Liver (tissue), 10 donors: ENCODE measurements at places on chromosomes 1 and 21.

DNA sequence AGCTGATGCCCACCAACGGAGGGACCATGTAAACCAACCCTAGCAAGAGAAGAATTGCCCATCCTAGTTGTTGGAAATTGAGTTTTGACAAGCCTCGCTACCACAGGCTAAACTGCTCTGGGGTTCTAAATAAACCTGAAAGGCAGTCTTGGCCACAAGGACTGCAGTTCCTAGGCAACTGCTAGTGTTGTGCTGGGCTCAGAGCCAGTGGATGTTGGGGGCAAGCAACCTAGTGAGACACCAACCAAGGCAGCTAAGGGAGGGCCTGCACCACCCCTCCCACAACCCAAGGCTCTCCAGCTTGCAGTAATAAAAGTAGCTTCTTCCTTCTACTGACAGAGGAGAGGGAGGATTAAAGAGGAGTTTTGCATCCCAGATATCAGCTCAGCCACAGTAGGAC is 102.4 kb upstream of the PKN2 start:
- H3K4me3 ChIP-seq, result no peak overlapping the region
- H3K36me3 ChIP-seq, result no peaks in the 10 kb centered on the region
- H3K27me3 ChIP-seq, result no peaks in the 10 kb centered on the region
- DNase-seq, result no peak

GRCh38 chr1:180952657-180953013 is 39.9 kb downstream of the KIAA1614 start:
- no peak overlapping the region for H3K27ac ChIP-seq
- H3K27me3 ChIP-seq, result no peaks in the 10 kb centered on the region
- H3K36me3 ChIP-seq, result no peaks in the 10 kb centered on the region
- no peak for DNase-seq
- no peaks in the 10 kb centered on the region for H3K4me1 ChIP-seq

DNA sequence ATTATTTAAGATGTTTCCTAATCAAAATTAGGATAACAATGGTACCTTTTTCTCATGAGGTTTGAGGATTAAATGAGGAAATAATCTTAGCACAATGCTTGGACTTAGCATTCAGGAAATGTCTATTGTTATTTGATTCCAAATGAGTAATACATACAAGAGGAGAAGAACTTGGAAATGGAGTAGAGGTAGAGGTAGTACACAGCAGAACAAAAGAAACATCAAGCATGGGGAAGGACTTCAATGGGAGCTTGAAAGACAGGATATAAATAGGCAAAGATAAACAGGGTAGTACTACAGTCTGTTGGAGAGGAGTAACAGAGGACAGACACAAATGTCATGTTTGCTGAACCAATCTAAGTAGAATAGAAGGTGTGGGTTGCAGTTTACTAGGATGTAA is 59.5 kb upstream of the RGS2 start:
- no peaks in the 10 kb centered on the region for H3K27me3 ChIP-seq
- no peak for DNase-seq
- no peak overlapping the region for H3K27ac ChIP-seq
- no peaks in the 10 kb centered on the region for H3K36me3 ChIP-seq

GRCh38 chr1:204176049-204176448 is 9.9 kb upstream of the REN start:
- no peaks in the 10 kb centered on the region for H3K4me1 ChIP-seq
- H3K36me3 ChIP-seq, result no peaks in the 10 kb centered on the region
- H3K27ac ChIP-seq, result no peak overlapping the region
- DNase-seq, result no peak
- no peak overlapping the region for H3K4me3 ChIP-seq

DNA sequence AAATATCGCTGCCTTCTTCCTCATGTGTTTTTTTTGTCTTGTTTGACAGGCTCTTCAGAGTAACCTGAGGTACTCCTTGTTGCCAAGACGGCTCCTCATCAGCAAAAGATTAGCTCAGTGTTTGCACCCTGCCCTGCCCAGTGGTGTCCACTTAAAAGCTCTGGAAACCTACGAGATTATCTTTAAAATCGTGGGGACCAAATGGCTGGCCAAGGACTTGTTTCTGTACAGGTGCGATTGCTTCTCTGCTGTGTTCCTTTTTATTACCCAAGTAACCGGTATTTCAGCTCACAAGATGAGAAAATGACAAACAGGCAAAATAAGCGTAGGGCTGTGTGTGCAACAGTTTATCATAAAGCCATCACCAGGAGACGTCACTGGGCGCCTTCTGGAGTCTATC is 42.4 kb downstream of the DOP1B start:
- peaks cover 8% of the 10 kb centered on the region for H3K4me1 ChIP-seq
- H3K27ac ChIP-seq, result no peak overlapping the region
- H3K36me3 ChIP-seq, result no peaks in the 10 kb centered on the region

DNA sequence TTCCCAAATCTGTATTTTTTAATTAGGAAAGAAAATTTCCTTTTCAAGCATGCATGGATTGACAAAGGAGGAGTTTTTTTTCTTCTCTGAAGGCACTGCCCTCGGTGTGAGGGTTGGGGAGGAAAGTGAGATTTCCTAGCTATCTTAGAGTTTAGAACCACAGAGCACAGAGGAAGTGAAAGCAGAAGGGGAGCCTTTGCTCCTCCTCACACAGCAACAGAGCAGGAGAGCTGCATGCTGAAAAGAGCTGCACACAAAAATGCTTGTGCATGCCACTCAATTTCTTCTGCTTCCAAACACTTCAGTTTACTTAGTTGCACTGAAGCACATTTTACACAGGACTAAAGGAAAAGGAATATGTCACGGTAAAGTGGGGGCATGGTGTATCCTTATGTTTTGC is 308.1 kb downstream of the GPATCH2 start:
- H3K27ac ChIP-seq, result no peak overlapping the region
- no peaks in the 10 kb centered on the region for H3K27me3 ChIP-seq
- H3K36me3 ChIP-seq, result no peaks in the 10 kb centered on the region
